GM20000 (cell line): ENCODE measurements at places on chromosomes 2 and 18.

GRCh38 chr2:171086352-171087290 lies 74.1 kb downstream of the TLK1 start:
- DNase-seq = peak; percentile 23

DNA sequence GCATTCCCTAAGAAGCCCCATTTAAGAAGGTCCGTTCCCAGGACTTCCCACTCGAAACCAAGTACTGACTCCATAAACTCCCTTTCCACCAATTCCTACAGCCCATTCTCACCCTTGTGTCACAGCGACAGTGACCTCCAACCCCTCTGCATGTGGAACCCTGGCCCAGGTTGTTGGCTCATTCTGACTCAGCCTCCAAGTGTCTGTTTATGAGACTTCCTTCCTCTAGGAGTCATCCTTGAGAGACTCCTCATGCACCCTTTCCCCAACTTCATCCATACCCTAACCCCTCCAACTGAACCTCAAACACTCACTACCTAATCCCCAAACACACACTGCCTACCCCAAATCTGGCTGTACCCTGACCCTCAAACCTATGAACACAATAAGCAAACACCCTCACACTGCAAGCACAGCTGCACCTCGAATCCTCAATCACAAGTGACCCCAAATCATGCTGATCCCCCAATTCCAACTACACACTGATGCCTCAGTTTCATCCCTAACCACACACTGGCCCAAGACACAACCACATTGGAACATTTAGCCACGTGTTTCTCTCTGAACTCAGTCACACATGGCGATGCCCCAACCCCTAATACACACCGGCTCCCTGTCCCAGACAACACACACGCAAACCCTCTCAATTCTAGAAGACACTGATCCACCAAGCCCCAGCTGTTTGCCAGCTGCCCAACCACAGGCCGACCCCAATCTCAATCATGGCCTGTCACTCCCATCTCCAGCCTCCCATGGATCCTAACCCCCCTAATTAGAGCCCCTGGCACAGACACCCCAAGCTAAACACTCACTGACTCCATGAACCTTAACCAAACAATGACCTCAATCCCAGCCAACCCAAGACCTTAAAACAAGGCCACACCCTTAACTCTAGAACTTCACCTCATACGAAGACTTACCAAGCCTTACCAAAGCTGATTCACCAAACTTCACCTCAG lies 219.6 kb downstream of the CYP26B1 start:
- no peak for DNase-seq

GRCh38 chr2:40244675-40245074 lies 207.2 kb downstream of the SLC8A1 start:
- peak; percentile 36 for DNase-seq

- no peak for DNase-seq
These were observed 125.0 kb upstream of the TWIST2 start for GRCh38 chr2:238722883-238723282.
